ENCODE measurements at places on chromosomes 16 and 17.

- no peak for DNase-seq
Observed at GRCh38 chr17:305090-305976, 47.3 kb downstream of the RPH3AL start.

- no peak for DNase-seq
Observed at GRCh38 chr16:84508502-84508901, 4.0 kb upstream of the MEAK7 start.

DNA sequence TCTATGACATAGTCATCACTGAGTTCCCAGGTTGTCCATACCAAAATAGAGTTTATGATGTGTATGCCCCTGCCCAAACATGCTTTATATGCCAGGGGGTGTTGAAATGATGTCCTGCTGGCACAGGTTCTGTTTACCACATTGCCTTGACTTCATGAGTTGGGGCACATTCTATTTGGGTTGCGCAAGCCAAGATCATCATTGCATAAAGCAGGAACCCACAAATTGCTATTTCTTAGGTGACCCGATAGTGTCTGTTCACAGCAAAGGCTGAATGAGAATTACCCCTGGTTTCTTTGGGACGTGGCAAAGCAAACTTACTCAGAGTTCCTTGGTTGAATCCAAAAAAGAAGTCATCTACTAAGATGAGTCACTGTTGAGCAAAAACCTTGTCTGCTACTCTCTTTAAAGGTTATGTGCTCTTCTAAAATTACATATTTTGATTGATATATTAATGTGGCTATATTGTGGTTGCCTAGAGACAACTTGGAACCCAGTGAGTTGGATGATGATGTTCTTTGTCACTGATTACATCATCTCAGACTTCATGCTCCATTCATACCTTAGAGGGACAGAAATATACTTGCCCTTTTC, 912.6 kb upstream of the SOX9 start:
- peak; percentile 50 for DNase-seq

DNA sequence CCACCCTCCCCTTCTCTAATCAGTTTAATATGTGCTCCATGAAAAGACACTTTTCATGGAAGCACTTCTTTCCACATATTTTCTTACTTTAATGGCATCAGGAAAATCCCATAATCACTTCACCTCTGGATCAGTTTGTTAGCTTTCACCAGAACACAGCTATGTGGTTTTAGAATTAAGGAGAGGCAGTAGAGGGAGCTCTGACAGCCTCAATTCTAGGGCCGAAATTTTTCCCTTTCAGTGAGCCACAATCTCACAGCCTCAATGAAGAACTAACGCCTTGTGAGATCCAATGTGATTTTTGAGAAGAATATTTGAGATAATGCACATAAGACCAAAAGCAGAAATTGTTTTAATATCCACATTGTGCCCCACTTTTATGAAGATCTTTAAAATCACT, 1494.0 kb upstream of the CDH8 start:
- DNase-seq = no peak

- peak; percentile 67 for DNase-seq
Observed at GRCh38 chr16:1825864-1826690, 548 bp downstream of the HAGH start.

DNA sequence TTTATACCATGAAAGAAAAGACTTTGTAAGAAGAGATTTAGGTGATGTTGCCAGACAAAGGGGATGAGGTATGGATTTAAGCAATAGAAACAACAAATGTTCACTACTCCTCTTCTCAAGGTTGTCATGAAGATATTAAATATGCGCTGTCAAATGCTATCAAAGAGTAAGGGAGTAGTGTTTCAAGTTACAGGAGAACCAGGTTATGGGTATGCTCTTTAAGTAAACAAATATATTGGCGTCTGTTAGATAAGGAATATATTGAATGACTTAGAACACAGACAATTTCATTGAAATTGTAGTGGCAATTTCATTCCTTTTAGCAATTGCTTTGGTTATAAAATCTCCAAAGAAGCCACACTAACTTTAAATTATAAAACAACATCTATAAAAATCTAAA, 229.0 kb downstream of the FTO start:
- DNase-seq = no peak

DNA sequence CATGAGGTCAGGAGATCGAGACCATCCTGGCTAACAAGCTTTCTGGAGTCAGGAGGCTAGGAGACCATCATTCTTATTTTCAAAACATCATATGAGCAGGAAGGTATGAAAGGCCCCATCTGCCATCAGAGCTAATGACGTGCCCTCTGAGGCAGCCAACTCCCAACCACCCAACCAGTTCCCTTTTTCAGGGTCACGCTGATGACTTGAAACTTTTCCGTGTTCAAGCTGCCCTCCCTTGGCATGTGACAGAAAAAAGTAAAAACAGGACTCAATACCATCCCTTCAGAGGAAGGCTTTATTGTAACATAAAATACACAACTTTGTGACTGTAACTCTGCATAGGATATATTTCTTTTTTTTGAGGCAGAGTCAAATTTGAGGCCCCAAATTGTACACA, 4.6 kb upstream of the GHDC start:
- no peak for DNase-seq

GRCh38 chr16:21179126-21179982, 20.9 kb downstream of the LDAF1 start:
- DNase-seq = no peak

DNA sequence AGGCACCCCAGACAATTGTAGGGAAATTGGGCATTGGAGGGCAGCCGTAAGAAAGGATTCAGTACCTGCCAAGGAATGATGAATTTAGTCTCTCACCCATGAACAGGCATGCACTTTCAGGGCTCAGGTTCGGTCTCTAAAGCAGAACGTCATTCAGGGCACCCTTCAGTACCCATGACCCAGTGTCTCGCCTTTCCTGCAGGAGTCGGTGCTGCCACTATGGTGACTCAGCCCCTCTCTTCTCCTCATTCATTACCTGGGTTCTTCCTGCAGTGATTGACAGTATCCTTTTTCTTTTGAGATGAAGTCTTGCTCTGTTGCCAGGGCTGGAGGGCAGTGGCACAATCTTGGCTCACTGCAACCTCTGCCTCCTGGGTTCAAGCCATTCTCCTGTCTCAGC, 8.4 kb downstream of the SOST start:
- DNase-seq = no peak

DNA sequence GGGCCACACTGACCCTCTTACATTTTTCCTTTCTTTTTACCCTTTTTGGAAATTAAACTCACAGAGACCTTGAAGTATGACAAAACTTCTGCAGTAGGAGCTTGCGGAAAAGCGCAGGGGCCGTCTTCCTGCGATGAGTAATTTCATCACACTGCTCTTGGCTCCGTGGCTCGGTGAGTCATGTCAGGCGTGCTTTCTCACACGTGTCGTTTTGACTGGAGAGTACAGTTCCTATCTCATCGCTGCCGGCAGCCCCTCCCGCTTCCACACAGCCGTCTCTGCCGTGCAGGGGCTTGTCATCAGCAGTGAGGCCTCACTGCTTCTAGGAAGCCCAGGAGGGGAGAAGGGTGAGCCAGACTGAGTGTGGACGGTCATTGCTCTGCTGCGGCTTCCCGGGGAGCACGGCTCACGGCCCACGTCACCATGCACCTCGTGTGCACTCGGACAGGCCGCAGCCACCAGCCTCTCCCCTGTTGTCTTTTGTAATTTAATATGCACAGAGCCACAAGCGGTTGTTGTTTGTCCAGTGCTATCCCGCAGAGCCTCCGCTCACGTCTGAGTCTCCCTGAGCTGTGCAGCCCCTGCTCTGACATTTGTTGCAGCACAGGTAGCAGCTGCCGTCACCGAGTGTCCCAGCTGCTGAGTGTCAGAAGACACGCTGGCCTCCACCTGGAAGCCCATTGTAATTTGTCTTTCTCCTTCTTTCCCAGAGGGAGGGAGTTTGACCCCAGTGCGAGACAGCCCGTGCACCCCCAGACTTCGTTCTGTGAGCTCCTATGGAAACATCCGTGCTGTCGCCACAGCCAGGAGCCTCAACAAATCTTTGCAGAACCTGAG, 99.4 kb upstream of the CHMP6 start:
- DNase-seq = peak; percentile 96

DNA sequence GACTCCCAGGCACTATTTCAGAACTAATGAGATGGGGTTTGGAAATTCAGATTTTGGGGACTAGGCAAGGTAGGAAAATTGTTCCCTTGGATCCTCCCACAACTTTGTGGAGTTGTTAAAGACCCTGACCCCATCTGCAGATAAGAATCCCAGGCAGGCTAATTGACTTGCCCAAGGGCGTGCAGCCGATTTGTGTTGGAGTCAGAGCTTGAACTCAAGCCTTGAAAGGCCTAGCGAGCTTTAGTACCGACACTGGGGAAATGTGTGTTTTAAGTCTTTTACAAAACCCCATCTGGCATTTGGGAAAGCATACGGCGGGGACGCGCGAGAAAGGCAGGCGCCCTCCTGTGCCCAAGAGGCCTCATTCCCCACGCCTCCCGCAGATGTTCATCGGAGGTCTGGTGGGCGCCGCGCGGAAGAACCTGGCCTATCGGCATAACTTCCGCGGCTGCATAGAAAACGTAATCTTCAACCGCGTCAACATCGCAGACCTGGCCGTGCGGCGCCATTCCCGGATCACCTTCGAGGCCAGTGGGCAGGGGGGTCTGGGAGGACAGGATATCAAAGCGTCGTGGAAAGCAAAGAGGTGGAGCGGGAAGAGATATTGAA, 4.3 kb downstream of the CNTNAP1 start:
- DNase-seq = no peak

DNA sequence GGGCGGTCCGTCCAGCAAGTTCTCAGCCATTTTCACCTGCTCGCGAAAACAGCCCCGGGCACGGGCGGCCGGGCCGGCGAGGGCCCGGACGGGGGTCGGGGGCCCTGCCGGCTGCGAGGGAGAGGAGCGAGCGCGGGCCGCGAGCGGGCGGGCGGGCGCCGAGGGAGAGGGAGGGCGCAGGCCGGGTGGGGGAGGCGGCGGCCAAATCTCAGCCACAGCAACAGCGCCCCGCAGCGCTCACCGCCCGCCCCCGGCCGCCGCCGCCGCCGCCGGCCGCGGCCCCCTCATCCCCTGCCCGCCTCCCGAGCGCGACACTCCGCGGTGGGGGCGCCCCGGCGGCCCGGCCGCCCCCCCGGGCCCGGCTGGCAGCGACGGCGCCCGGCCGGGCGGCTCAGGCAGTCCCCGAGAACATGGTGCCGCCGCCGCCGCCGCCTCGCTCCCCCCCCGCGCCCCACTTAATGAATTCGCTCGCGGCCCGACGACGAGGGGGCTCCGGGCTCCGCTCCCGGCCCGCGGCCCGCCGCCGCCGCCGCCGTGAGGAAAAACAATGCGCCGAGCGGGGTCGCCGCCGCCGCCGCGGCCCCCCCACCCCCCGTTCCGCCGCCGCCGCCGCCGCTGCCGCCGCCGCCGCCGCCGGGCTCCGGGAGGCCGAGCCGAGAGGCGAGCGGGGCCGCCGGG, 487 bp downstream of the CREBBP start:
- DNase-seq = peak; percentile 88

- DNase-seq = no peak
Observed at GRCh38 chr17:77848257-77848656, 110.2 kb upstream of the TNRC6C start.

DNA sequence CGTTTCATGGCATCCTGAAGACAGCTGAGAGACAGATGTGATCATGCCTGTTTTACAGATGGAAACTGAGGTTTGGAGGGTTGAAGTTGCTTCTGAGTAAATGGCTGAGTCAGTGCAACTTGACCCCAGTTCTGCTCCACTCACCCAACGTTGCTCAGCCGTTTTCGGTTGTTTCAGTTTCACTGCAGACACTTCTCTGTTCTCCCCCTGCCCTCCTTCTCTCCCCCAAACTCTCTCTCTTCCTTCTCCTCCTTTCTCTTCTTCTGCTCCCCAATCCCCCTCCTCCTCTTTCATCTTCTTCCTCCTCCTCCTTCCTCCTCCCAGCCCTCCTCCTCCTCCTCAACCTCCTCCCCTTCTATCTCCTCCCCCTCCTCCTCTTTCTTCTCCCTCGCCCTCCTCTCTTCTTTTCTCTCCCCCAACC, 9.4 kb upstream of the CEP20 start:
- DNase-seq = peak; percentile 58

DNA sequence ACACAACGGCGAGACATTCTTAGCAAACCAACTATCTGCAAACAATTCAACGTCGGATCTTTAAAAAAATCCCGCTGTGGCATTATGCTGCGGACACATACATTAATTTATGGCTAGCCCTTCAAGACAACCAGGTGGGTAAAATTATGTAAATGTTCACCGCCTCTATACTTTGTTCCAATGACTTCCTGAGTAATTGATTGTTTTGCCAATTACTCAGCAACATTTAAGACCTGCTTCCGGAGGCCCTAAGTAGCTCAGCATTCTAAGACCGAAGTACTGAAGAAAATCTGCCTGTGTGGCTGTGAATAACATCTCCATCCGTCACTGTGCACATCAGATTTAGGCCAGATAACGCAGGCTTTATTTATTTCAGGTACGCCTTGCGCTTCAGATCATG, 23.3 kb downstream of the QPRT start:
- DNase-seq = no peak

DNA sequence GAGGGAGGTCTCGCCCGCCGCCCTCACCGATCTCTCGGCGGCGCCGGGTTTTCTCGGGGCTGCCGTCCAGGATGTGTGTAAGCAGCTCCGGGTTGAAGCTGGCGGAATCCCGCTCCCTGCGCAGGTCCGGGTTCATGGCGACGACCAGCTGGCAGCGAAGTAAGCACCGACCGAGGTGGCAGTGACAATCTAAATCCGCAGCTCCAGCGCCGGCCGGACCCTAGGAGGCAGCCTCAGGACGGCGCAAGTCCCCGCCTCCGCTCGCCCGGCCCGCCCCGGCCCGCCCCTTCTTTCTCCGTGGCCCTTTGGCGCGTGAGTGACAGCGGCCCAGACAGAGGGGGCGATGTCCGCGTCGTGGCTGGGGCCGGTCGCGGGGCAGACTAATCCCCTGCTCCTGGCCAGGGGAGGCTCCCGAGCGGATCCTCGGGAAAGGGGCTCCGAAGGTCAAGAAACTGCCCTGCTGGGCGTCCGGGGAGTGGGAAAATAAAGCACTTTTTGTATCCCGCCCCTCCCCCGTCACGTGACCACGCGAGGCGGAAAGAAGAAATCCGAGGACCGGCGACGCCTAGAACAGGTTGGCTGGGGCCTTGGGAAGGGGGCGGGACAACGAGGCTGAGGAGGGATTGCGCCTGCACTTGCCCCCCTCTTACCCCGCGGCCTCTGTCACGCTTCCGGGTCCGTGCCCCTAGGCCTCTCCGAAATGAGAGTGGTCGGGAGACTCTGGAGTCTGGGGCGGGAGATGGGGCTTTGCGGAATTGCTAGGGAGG, at the start of the genes ACOX1 and TEN1:
Gene ACOX1 (minus strand): TSS at position 229 of the 767 bp plus-strand sequence. CDS start 93 bp downstream, at position 136.
Gene TEN1 (plus strand): TSS at position 303 of the 767 bp plus-strand sequence. CDS start 6,953 bp downstream, outside the sequence.
- DNase-seq = peak; percentile 93

Measured in AG20443 (cell line).